GM04503 (cell line): ENCODE measurements at places on chromosomes 3 and 15.

GRCh38 chr3:94429517-94429916 is 366.7 kb downstream of the NSUN3 start:
- DNase-seq, result no peak

- DNase-seq, result no peak
Observed at GRCh38 chr3:51719410-51720025, 12.7 kb downstream of the GRM2 start.

GRCh38 chr15:80405970-80406369 is 1.8 kb downstream of the ARNT2 start:
- no peak for DNase-seq

DNA sequence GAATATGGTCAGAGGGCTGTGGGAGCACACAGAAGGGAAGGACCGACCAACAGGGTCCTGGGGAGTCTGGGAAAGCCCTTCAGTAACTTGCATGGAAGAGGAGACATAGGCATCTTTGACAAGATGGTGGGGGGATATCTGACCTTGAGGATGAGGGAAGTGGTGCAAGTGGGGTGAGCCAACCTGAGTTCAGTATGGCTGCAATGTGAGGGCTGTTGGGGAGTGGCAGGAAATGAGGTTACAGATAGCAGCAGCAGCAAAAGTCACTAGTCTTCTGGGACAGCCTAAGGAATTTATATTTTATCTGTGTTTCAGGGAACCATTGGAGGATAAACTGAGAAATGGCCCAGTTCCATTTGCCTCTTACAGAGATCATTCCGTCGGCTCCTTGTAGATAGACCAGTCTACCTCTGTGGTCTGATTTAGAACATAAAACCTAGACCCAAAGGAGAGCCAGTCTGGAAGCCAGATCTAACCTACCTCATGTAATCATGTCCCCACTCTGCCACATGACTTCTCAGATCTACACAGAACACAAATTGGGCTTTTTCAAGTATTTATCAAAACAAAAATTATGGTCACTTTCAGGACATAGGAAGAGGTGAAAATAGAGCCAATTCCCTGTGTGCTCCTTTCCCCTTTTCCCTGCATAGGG is 75.6 kb downstream of the ST6GAL1 start:
- no peak for DNase-seq

DNA sequence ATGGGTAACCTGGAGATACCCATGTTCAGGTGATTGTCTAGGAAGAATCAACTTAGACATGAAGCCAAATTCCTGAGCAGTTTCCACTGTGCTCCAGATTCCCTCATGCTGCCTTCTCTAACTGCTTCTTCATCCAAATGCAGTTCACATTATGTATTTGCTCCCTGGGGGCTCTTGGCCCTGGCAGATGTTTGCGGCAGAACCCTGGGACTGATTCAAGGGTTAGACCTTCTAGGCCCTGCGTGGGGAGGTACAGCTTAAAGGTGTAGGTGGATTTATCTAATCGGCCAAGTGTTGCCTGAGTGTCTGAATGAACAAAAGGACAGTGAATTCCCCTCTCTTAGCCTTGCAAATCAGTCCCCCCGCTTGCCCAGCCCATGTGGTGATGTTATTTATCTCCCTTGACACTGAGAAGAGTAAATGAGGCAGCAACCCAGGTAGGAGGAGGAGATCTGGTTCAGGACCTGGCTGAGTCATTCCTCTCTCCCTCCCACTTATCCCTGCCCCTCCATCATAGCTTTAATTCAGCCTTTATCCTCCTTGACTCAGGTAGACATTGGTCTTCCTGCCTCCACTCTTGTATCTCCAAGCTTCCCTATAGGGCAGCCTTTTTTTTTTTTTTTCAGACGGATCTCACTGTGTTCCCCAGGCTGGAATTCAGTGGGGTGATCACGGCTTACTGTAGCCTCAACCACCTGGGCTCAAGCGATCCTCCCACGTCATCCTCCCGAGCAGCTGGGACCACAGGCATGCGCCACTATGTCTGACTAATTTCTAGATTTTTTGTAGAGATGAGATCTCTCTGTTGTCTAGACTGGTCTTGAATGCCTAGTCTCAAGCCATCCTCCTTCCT is 54.8 kb downstream of the MAGEF1 start:
- DNase-seq, result no peak

DNA sequence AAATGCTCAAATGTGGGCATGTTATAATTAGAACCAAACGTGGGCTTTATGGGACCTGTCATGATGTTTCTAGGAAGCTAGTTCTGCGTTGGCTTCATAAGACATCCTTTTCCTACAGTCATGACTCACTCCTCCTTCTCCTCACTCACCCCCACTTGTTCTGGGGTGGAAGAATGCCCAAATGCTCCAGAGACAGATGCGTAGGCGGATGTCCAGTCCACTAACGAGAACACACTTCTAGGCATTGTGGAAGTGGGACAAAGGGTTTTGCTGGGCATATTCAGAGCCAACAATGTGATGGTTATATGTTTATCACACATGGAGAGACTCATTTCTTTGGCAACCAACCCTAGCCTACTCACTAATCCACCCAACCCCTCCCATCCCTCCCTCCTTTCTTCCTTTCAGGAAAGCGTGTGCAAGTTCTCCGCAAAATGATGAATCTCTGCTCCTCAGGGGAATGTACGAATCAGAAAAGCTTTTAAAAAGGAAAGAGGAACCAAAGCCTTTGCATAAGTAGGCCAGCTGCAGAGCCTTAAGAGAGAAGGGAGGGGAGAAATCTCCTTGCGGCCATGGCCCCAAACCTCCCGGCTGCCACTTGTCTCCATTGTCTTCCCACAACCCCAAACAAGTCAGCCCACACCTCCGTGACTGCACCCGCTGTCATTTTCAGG is 123.0 kb upstream of the SPRED1 start:
- peak; percentile 98 for DNase-seq

- DNase-seq, result no peak
Observed at GRCh38 chr3:49779358-49780079, 6.8 kb downstream of the IP6K1 start.

DNA sequence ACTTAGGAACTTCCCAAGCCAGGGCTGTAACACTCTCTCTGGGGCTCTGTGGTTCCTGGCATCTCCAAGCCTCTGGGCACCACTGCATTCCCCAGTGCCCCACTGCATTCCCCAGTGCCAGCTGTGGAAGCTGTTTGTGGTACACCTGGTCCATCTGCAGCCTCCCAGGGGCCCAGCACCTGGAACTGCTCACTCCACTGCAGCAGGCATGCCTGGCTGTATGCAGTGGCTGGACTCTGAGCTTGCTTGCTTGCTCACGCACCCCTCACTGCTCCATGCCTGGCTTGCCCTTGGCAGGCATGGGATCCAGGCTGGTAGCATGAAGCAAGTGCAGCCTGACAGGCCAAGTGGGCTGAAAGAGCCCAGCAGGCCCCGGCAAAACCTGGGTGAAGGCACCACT is 512.1 kb downstream of the SQOR start:
- DNase-seq, result no peak

- DNase-seq, result no peak
Observed at GRCh38 chr15:80620141-80620540, 75.0 kb upstream of the ABHD17C start.

- no peak for DNase-seq
Observed at GRCh38 chr3:52085681-52086282, 29.4 kb upstream of the DUSP7 start.

- DNase-seq, result no peak
Observed at GRCh38 chr3:189570916-189571315, 60.3 kb upstream of the TP63 start.

DNA sequence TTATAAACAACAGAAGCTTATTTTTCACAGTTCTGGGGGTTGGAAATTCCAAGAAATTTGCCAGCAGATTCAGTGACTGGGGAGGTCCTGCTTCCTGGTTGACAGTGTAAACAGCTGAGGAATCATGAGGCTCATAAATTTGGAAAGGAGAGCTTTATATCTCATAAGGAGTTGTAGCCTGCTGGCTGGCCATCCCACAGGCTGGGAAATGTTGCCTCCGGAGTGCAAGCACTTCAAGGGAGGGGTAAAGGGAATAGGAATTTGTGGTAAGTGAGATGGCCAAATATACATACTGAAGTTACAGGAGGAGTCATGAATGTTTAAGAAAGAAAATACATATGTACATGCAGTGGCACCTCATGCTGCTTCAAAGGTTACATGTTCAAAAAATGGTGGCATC is 217.2 kb upstream of the CBLB start:
- DNase-seq, result no peak

DNA sequence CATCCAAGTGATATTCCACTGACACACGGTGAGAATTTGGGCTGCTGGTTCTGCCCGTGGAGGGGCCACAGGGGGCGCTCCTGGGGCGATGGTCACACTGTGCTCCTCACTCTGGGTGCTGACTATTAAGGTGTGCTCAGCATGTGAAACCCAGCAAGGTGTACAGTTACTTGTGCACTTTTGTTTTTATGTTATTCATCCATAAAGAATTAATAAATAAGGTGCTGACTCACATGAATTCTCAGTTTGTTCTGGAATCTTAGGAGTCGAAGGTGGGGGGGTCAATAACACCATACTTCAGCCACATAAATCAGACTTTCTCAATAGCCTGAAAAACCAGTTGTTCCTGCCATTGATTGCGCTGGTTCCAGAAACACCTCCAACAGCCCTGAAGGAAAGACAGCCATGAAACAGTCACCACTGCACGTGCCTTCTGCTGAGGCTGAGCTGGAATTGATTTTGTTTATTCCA is 53.5 kb upstream of the SPATA12 start:
- no peak for DNase-seq

GRCh38 chr3:31182661-31183060 is 288.2 kb upstream of the GADL1 start:
- no peak for DNase-seq

GRCh38 chr3:3825035-3825434 is 25.8 kb downstream of the LRRN1 start:
- DNase-seq, result no peak

- DNase-seq, result no peak
Observed at GRCh38 chr3:193869221-193870201, 266.4 kb upstream of the HES1 start.

GRCh38 chr3:87420171-87420570 is 143.8 kb upstream of the POU1F1 start:
- DNase-seq, result no peak

- DNase-seq, result no peak
Observed at GRCh38 chr3:127539366-127540060, 51.0 kb downstream of the TPRA1 start.

- no peak for DNase-seq
Observed at GRCh38 chr3:56188201-56188600, 280.1 kb downstream of the ERC2 start.

- DNase-seq, result no peak
Observed at GRCh38 chr3:142963516-142964448, at the start of gene PAQR9. Gene PAQR9 (minus strand): TSS chr3:142963674. CDS start chr3:142963336, 338 bp downstream.

- no peak for DNase-seq
Observed at GRCh38 chr3:184525337-184526087, 36.1 kb upstream of the EPHB3 start.

- DNase-seq, result no peak
Observed at GRCh38 chr15:79439236-79439635, 7.1 kb downstream of the MINAR1 start.

- no peak for DNase-seq
Observed at GRCh38 chr15:36958606-36959005, 141.7 kb downstream of the MEIS2 start.

DNA sequence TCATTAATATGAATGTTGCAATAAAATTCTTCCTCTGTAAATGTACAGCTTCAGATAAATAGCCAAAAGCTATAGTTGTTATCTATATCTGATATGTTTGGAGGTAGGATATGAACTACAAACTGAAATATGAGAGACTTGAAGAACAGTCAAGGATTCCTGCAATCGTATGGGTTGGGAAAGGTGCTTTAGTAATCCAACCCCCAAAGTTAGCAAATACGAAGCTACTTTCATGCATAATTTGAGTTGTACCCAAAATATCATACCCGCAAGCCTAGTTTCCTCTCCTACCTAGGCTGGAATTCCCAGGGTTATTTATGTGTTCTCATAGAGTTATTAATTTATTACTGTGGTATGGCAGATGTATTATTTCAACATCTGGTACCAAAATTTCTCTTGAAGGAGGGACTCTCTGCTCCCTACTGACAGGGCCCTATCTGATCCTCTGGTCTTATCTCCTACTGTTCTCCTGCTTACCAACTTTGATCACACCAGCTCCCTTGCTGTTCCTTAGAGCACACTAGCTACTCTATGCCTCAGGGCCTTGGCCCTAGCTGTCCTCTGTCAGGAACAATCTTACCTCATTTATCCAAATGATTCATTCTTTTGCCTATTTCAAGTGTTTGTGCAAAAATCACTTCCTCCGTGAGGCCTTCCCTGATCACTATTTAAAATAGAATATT is 140.4 kb upstream of the CCDC54 start:
- DNase-seq, result no peak

GRCh38 chr15:89129123-89129815 is 41.0 kb downstream of the ABHD2 start:
- no peak for DNase-seq

GRCh38 chr15:73994413-73994883 is at the start of gene PML:
Gene PML (plus strand): TSS chr15:73994716. CDS start chr15:73994813, 97 bp downstream.
- DNase-seq, result peak; percentile 74

- no peak for DNase-seq
Observed at GRCh38 chr15:57504599-57504940, 87.1 kb upstream of the MYZAP start.

DNA sequence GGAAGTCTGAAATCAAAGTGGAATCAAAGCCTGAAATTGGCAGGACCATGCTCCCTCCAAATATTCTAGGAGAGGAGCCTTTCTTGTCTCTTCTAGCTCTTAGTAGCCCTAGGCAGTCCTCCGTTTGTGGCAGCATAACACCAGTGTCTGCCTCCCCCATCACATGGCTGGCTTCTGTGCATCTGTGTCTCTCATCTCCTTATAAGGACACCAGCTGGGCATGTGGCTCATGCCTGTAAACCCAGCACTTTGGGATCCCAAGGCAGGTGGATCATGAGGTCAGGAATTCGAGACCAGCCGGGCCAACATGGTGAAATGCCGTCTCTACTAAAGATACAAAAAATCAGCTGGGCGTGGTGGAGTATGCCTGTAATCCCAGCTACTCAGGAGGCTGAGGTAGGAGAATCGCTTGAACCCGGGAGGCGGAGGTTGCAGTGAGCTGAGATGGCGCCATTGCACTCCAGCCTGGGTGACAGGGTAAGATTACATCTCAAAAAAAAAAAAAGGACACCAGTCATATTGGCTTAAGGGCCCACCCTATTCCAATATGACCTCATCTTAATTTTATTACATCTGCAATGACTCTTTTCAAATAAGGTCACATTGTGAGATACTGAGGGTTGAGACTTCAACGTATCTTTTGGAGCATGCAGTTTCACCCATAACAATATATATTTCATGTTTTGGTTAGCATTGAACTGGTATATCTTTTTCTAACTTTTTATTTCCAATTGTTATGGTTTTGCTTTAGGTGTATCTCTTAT is 148.0 kb upstream of the TPM1 start:
- DNase-seq, result no peak

GRCh38 chr3:27749643-27750042 is 27.5 kb upstream of the EOMES start:
- DNase-seq, result no peak

GRCh38 chr3:30368978-30369377 is 237.4 kb upstream of the TGFBR2 start:
- DNase-seq, result peak; percentile 50

- DNase-seq, result no peak
Observed at GRCh38 chr15:54519577-54519976, 541.3 kb downstream of the UNC13C start.
